SK-N-DZ (cell line): ENCODE measurements at places on chromosomes 4 and X.
A peak's percentile ranks its signal among the peaks of the same experiment; 100 is the strongest.

DNA sequence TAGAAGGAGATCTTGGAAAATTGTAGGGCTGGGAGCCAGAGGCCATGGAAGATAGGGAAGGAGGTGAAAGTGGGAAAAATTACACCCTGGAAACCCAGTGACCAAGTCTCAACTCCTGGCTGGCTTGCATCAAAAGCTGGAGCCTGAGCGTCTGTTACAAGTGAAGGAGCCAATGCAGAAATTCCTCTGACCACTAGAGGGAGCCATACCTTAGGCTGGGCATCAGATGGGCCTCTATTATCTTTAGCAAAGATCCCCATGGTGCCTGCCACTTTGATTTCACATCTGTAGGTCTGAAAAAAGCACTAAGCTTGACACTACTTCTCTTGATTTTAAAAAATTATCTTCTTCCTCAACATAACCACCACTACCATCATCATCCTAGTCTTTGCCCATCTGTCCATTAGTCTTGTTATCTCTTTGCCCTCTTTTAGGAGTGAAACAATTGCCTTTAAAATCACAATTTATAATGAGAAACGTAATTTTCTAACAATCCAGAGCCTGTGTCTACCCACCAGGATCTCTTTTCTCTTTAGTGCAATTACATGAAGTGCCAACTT lies 62.9 kb downstream of the ANAPC4 start:
- DNase-seq, result peak; percentile 71

DNA sequence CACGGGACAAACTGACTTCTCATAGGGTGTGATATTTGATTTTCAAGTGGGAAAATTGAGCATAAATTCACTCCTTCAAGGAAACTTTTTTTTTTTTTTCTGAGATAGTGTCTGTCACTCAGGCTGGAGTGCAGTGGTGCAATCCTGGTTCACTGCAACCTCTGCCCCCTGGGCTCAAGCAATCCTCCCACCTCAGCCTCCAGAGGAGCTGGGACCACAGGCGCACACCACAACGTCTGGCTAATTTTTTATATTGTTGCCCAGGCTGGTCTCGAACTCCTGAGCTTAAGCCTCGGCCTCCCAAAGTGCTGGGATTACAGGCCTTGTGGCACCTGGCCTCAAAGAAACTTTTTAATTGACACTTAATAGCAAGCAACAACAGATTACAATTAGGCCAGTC lies 13.8 kb downstream of the CLDN34 start:
- DNase-seq, result no peak

GRCh38 chrX:124548571-124548970 lies 202.2 kb downstream of the SH2D1A start:
- DNase-seq, result no peak

DNA sequence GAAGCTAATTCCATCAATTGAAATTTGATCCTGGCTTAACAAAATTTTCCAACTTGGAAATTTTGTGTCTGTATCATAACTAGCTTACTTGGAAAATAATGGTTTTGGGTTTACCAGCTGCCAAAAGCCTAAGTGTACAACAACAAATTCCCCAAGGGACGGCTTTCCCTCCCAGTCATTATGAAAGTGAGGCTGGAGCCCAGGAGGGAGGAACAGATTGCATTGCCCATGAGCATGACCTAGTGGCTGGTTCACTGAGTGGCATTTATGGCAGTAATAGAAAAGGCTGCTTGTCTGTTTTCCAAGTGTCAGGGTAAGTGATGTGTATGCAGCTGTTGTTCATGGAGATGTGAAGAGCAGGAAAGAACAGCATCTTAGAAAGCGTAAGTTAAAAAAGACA lies 70.8 kb upstream of the HHIP start:
- peak; percentile 44 for DNase-seq

- DNase-seq, result no peak
Observed at GRCh38 chr4:56828784-56829535, 7.5 kb upstream of the SPINK2 start.

DNA sequence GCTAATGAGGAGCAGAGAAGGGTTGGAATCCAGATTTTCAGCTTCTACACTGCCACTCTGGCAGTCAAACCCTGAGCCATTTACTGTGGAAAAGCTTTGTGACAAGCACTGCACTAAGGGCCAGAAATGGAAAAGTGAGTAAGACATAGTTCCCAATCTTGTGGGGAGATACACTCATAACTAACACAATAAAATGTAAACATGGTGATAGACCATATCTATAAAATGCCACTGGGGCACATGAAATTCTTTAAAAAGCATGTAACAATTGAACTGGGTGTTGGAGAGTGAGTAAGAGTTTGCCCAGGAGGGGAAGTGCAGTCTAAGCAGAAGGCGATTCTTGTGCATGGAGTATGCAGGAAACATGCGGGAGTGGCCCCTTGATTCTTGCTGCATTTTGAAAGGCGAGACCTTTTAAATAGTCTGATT lies 32.0 kb upstream of the ANXA5 start:
- DNase-seq, result no peak

GRCh38 chr4:63904201-63904600 lies 505.0 kb downstream of the TECRL start:
- DNase-seq, result no peak

DNA sequence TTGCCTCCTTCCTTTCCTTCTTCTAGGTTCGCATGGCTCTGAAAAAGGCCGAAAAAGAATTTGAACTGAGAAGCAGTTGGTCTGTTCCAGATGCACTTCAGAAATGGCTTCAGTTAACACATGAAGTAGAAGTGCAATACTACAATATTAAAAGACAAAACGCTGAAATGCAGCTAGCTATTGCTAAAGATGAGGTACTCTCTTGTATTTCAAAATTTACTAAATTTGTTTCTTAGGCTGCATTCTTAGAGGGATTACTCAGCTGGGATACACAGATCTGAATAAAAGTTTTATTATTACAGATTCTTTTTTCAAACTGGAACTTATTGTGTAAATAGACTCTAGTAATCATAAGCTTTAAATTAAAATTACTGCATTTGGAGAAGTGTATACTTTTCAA lies 146.9 kb downstream of the STIM2 start:
- no peak for DNase-seq

GRCh38 chrX:45128896-45129454 lies 71.7 kb downstream of the DIPK2B start:
- DNase-seq, result no peak

- DNase-seq, result peak; percentile 17
Observed at GRCh38 chr4:55336138-55337034, 9.7 kb upstream of the SRD5A3 start.

- DNase-seq, result peak; percentile 76
Observed at GRCh38 chrX:100685284-100685996, 41.4 kb downstream of the SRPX2 start.

GRCh38 chrX:41481264-41482109 lies 34.3 kb downstream of the NYX start:
- no peak for DNase-seq

GRCh38 chr4:27128443-27128842 lies 267.8 kb downstream of the STIM2 start:
- no peak for DNase-seq

GRCh38 chr4:17385403-17385802 lies 126.5 kb downstream of the QDPR start:
- DNase-seq, result no peak

- DNase-seq, result no peak
Observed at GRCh38 chr4:7530932-7531639, 96.4 kb upstream of the PSAPL1 start.

DNA sequence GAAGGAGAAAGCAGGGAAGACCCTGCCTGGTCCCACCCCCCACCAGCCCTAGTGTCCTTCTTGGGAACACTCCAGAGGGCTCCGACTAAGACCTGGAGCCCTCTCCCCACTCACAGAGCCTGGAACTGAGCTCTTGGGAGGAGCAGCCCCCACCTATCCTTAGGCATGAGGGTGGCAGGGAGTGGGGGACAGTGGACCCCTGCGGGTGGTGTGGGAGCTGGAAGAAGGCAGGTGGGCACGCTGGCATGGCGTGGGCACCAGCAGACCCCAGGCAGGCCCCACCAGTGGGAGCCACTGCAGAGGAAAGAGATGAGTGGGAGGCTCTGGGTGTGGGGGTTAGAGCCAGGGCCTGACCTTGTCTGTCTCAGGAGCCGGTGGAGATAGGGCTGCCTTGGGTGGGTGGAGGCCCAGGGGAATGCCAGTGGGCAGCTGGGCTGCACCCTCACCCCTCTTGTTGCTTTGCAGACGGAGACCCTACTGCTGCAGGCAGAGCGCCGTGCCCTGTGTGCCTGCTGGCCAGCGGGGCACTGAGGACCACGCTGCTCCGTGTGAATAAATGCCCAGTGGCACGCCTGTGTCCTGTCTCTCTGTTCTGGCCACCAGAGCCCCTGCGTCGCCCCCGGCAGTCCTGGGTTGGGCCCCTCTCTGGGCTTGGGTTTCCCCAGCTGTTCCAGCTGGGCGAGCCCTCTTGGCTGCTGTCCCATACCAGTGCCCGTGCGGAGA lies 15.6 kb upstream of the NAT8L start:
- DNase-seq, result no peak

DNA sequence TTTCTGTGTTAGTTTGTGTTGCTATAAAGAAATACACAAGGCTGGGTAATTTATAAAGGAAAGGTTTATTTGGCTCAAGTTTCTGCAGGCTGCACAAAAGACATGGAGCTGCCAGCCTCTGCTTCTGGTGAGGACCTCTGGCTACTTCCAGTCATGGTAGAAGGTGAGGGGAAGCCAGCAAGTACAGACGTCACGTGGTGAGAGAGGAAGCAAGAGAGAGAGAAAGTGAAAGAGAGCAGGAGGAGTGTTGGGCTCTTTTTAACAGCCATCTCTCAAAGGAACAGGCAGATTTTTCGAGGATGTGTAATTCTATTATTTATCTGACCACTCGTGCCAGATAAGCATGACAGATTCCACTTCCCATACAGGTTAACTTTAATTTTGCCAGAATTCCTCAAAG lies 1199.1 kb downstream of the ADGRL3 start:
- DNase-seq, result peak; percentile 11

- DNase-seq, result no peak
Observed at GRCh38 chrX:153501530-153501929, 6.8 kb downstream of the BGN start.

- peak; percentile 71 for DNase-seq
Observed at GRCh38 chr4:105471566-105472176, 2.2 kb downstream of the PPA2 start.

DNA sequence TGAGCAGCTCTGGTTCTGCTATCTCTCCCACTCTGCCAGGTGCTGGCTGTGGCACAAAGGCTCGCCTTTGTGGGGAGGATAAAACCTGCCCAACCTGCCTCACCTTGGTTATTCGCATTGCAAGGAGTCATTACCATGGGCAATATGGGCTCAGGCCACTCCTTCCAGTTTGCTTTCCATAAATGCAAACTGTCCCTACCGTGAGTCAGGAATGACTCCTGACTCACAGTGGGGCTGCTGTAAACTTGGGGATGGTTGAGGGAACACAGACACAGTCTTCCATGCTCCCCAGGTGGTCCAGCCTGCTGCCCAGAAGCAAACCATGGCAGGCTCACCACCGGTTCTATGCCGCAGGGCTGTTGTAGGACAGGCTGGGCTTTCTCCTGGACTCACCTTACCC lies 36.1 kb downstream of the COQ2 start:
- DNase-seq, result no peak

DNA sequence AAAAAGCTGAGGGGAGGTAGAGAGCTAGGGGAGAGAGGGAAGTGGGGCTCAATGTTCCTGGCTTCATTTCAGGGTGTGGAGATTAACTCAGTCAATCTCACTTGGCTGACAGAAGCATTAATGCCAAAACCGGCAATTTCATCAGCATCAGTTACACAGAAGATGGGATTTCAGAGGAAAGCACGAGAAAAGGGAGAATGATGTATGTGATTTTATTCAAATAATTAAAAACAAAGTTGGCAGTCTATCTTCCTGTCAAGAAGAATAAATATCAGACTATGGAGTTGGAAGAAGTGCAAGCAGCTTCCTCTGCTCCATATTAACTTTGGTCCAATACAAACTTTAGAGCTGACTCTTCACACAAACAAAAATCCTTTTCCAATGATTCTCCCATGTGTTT lies 29.6 kb upstream of the HCCS start:
- DNase-seq, result no peak

- DNase-seq, result peak; percentile 30
Observed at GRCh38 chr4:5206016-5206790, 154.9 kb downstream of the STK32B start.

- no peak for DNase-seq
Observed at GRCh38 chr4:10640561-10641201, 43.9 kb downstream of the CLNK start.

GRCh38 chr4:185142912-185143600 lies at the start of gene SLC25A4:
Gene SLC25A4 (plus strand): TSS chr4:185143266. CDS start chr4:185143373, 107 bp downstream.
- peak; percentile 86 for DNase-seq

GRCh38 chrX:10077425-10078188 lies 79.2 kb upstream of the CLCN4 start:
- DNase-seq, result no peak

GRCh38 chrX:107207089-107207488 lies 678 bp downstream of the DNAAF6 start:
- DNase-seq, result no peak
